Stimulated activated CD8-positive, alpha-beta memory T cell treated with anti-CD3 and anti-CD28 coated beads, Interleukin-4, amount 100 ng/mL, for 4 hours (primary cell): ENCODE measurements at places on chromosomes 12 and 14.

DNA sequence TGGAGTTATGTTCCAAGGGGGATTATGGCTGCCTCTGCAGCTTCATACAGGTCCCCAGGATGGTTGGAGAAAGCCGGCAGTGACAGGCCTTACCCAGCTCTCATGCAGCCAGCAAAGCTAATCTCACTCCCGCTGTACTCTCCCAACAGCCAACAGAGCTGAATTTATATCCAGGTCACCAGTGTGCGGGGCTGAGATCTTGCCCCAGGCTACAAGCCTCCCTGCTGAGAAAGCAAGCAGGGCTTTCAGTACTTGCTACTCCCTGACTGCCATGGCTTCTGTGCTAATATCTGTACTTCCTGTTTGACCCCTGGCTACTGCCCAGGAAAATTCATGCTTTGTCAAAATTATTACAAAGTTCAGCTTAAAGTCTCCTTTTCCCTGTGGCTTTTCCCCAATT lies 92.9 kb downstream of the ATP23 start:
- no peak for DNase-seq

GRCh38 chr12:23944067-23944466 lies 5.4 kb downstream of the SOX5 start:
- DNase-seq: no peak

GRCh38 chr14:55803873-55804553 lies 224.0 kb downstream of the KTN1 start:
- no peak for DNase-seq

GRCh38 chr14:21070610-21071224 lies 613 bp downstream of the ARHGEF40 start:
- DNase-seq: no peak

DNA sequence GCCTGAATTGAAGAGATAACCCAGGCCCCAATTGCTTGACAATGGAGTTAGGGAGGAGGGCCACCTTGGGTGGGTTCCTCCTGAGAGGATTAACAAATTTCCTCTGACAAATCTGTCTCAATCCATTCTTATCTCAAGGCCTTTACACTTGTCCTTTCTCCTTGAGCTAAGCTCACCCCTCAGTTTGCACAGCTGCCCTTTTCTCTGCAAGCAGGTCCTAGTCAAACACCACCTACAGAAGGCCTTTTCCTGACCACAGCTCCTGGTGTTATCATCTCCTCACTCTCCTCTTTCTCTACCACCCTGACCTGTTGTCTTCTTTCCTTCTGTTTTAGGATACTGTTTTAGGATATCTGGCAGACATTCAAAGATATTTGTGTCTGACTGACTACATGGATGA lies 26.4 kb upstream of the GSC start:
- DNase-seq: no peak
